ENCODE measurements at places on chromosomes 13 and 19.

DNA sequence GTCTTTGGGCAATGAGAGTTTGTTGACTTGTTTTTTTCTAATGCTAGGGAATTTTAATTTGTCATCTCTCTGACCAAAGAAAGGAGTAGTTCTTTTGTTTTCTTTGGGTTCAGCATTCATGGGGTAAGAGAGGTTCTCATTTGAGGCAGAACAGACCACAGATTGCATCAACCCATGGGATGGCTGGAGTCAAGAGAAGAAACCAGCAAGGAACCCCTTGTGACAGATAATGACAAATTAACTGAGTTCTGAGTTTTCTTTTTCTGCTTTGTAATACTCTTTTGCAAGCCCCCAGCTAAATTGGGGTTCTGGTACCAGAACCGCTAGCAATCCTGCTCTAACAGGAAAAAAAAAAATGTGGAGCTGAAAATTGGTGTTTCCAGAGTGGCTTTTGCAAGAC is 864.1 kb downstream of the DIAPH3 start:
- DNase-seq, result no peak

- DNase-seq, result no peak
These were observed 11.6 kb downstream of the ZNF578 start for GRCh38 chr19:52464798-52465470.

GRCh38 chr19:35087393-35087792 is 28.2 kb upstream of the FXYD3 start:
- DNase-seq, result no peak

DNA sequence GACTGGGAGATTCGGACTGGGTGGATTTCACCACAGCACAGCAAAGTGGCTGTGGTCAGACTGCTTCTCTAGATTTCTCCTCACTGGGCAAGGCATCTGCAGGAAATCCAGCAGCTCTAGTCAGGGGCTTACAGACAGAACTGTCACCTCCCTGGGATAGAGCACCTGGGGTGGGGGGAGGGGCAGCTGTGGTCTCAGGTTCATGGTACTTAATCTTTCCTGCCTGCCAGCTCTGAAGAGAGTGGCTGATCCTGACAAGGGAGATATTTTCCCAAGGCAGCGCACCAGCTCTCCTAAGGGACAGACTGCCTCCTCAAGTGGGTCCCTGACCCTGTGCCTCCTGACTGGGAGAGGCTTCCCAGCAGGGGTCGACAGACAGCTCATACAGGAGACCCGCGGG is 212.8 kb upstream of the KLF12 start:
- DNase-seq, result no peak

GRCh38 chr19:45172173-45172572 is 5.9 kb downstream of the TRAPPC6A start:
- no peak for DNase-seq

DNA sequence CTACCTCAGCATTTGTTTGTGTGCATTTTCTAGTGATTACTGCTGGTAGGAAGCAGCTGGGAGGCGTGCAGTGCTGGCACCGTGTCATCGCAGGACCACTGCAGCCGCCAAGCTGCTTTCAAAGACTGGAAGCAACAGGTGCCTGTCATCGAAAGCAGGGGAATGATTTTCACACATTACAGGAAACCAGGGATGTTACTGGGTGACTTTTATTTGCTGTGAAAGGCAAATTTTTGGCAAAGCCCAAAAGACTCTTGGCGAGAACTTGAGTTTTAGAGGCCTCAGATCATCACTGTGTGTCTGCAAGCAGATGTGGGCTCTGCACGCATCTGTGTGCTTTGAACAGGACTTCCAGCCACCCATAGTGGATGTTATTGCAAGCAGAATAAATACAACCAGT is 176.4 kb downstream of the FLT1 start:
- DNase-seq, result no peak

DNA sequence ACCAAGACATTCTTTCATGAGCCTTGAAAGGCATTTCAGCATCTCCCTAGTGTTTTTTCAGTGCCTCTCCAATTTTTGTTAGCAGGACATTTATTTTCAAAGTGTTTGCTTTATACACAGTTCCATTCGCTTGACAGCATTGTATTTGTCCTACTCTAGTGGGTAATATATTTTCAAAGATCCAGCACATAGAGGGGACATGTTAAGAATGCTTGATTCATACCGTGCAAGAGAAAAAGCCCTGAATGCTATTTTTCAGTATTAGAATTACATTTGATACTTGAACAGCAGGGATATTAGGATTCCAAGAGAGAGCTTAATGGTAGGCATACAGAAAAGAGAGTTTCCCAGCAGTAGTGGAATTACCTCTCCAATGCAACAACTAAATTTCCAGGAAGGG is 21.3 kb downstream of the ERICH6B start:
- no peak for DNase-seq

DNA sequence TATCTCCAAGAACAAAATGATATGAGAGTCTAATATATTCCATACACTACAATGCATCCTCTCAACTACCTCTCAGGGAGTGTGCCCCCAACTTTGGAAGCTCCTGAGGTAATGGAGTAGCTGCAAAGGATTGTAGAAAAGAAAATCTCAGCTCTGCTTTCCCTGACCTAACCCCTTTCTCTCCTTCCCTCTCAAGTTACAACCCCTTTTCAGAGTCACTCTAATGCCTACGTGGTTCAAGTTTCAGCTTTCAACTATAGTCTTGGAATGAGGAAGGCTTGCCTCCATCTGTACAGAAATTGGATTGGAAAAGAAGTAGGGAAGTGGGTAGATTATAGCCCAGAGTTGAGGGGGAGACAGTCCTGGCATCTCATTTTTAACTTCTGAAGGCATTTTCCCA is 256.0 kb downstream of the PCDH9 start:
- no peak for DNase-seq

DNA sequence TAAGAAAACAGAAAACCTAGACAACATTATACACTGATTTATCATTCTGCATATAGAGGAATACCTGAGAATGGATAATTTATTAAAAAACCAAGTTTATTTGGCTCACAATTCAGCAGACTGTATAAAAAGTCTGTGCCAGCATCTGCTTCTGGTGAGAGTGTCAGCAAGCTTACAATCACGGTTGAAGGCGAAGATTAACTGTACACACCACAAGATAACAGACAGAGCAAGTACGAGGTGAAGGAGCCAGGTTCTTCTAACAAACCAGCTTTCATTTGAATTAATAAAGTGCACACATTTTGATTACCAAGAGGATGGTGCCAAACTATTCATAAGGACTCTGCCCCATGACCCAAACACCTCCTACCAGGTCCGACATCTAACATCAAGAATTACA is 28.8 kb downstream of the ZNF91 start:
- DNase-seq, result no peak

DNA sequence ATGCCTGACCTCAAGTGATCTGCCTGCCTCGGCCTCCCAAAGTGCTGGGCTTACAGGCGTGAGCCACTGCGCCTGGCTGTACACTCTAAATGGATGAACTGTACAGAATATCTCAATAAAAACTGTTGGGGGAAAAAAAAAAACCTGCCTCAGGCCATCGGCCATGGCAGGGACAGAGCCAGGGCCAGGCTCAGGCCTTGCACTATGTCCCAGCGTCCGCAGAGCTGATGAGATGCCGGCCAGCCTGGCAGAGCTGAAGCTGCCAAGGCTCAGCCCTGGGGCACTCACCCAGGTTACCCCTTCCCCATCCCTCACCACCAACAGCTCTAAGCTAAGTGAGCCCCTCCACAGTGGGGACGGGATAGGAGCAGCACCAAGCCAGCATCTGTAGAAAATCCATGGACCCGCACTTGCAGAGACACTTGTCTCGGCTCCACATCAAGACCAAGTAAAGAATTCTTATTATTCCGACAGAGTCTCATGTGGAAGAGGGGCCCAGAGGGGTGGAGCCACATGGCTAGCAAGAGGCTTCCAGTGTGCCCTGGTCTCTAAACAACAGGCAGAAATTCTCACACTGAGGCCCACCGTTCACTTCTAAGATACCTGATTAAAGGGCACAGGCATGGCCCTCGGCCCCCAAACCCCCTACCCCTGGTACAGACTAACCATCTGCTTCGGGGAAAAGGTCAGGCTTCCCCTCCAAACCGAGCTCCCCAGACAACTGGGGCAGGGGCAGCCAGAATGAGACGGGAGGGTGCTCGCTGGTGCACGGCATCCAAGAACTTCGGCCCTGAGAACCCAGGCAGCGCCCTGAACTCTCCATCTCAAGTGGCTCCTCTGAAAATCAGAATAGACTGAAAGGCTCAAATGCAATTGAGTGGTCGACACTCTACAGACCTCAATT is 5.8 kb downstream of the PPP6R1 start:
- no peak for DNase-seq

DNA sequence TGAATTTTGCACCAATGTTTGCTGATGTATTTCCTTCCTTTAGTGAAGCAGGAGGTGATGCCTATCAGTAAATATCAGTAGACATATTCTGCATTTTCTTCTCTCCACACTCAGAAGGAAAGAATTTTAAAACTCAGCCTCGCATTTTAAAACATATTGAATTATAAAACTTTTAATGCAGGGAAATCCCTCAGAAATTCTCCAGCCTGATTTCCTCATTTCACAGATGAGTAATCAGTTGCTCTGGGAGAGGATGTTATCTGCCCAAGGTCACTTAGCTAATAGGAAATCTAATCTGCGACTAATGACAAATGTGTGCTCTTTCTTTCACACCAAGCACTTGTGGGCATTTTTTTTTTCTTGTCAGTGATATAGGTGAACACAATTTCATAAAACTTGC is 320.6 kb downstream of the ITGBL1 start:
- no peak for DNase-seq

- no peak for DNase-seq
These were observed 96.0 kb downstream of the OLFM4 start for GRCh38 chr13:53124623-53125022.

DNA sequence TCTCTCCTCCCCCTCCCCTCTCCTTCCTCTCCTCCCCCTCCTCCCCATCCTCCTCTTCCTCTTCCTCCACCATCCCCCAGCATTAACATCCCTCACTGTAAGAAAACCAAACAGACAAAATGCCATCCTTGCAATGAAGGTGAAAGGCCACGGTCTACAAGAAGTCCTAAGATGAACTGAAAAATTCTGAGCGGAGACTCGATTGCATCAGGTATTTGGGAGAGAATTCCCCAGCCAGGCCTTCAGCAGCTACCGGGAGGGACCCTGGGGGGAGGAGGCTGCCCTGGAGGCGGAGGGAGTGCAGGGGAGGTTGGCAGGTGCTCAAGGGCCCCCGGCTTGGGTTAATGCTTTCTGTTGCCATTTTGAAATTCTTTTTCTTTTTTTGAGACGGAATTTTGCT is 10.1 kb upstream of the TIMM44 start:
- no peak for DNase-seq

All from esophagus squamous epithelium (tissue), 5 donors.